ENCODE measurements at places on chromosomes 4 and X.

DNA sequence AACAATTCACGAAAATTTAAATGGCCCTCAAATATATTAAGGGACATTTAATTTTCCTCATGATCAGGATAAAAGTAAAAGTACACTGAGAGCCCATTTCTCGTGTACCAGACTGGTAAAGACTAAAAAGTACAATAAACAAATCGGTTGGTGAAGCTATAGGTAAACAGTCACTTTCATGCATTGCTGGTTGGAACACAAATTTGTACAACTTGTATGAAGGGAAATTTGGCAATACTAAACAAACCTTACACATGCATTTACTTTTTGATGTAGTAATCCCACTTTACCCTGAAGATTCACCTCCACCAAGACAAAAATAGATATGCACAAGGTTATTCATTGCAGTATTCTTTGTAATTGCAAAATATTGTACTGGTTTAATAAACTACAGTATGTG is 31.4 kb upstream of the MBNL3 start:
- DNase-seq = no peak

GRCh38 chr4:107654694-107655093 is 65.3 kb downstream of the PAPSS1 start:
- no peak for DNase-seq

GRCh38 chr4:153318696-153319320 is 25.7 kb upstream of the MND1 start:
- DNase-seq = peak; percentile 82

DNA sequence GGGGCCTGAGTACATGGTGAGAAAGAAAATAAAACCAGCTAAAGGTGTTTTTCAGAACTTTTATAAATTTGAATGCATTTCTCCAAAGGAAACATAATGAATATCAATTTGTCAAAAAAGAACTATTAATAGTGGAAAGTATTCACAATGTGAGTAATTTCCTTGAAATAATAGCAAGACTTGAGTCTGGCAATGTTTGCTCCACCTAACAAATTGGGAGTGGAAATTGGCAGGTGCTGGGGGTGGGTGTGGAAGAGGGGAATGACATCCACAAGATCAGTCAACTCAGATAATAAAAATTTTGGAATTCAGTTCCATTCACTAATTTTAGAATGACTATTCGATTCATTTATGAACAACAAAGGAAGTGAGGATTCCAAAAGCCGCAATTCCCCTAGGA is 884.8 kb upstream of the SLIT2 start:
- DNase-seq = no peak

DNA sequence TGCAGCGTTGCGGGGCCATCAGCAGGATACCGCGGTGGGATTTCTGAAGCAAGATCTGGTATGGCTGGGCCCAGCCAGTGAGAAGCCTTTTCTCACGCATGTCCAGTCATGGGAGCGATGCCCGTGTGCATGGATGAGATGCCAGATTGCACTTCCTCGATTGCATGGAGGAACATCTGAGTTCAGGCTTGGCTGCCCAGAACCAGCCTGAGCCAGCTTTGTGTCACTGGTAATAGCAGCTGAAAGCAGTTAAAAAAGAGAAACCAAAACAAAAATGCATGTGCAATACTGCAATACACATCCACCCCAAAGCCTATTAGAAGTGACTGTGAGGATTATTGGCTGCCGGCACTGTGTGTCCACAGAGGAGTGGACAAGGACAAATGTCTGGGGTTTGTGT is 59.3 kb downstream of the PSAPL1 start:
- peak; percentile 77 for DNase-seq

GRCh38 chr4:115293093-115293462 is 179.7 kb upstream of the NDST4 start:
- DNase-seq = no peak

DNA sequence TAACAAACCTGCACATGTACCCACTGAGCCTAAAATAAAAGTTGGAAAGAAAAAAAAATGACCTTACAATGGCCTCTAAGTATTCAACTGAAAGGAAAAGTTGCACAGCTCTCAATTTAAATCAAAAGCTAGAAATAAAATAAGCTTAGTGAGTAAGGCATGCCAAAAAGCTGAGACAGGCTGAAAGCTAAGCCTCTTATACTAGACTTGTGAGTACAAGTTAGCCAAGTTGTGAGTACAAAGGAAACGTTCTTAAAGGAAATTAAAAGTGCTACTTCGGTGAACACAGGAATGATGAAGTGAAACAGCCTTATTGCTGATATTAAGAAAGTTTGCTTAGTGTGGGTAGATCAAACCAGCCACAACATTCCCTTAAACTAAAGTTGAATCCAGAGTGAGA is 707.9 kb upstream of the PITX2 start:
- peak; percentile 6 for DNase-seq

GRCh38 chr4:152351080-152351479 is 184.8 kb downstream of the FBXW7 start:
- DNase-seq = no peak

- no peak for DNase-seq
Measured at GRCh38 chrX:24703185-24703494, 9.4 kb downstream of the POLA1 start.

GRCh38 chr4:183635741-183636140 is 23.2 kb downstream of the RWDD4 start:
- DNase-seq = no peak

DNA sequence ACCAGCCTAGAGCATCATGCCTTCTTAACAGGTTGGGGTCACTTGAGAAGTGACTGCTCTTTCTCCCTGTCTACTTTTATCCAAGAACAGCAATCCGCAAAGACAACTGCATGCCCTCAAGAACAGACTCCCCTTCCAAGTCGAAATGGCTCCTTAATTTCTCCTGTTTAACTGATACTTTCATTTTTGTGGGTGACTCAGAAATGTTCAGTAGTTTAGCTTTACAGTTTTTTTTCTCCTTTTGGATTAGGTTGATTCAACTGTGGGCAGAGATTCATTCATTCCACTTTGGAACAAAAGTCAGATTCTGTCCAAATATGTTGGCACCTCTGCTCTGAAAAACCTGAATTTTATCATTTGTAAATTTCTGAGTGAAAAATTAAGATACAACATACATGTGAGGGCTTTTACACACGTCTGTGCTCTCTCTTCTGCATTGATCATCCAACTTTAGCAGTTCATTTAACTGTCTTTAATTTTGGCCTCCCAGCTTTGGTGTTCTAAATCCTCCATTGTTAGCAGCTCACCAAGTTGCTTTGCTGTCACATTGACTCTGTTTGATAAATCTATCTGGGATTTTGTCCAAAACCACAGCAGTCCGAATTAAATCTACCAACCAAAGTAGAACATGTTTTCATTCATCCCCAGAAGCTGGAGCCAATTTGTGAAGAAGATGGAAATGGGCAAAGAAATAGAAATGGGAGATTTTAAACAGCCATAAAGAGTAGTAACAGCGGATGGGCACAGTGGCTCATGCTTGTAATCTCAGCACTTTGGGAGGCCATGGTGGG is 50.0 kb downstream of the HOPX start:
- peak; percentile 34 for DNase-seq

GRCh38 chr4:11138964-11139363 is 289.7 kb downstream of the HS3ST1 start:
- no peak for DNase-seq

DNA sequence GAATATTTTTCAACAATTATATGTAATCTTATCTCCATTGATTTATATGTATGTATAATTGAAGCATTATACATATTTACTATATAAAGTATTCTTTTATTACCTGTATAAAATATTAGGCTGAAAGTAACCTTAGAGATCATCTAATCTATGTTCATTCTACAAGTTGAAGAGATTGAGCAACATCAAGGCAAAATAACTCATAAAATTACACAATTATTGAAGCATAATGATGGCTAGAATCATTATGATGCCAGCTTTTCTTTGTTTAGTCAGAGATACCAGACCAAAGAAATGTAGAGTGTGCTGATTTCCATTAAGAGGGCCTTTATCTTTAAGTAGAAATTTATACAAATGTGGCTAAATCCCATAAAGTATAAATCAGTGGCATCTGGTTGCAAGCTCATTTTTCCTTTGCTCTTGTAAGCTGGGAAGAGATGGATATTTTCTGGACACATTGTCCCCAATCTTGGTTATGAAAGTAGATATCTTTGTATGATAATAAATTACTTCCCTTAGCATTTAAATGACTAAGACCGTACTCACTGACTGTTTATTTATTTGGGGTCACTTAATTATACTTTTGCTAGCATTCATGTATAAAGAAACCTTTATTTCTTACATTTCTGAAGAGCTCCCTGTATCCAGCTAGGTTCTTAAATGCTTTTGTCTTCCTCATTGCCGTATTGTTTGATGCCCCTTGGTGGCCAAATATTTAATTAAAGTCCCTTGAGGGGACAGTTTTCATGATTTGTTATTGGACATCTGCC is 339.8 kb downstream of the PCDH7 start:
- no peak for DNase-seq

DNA sequence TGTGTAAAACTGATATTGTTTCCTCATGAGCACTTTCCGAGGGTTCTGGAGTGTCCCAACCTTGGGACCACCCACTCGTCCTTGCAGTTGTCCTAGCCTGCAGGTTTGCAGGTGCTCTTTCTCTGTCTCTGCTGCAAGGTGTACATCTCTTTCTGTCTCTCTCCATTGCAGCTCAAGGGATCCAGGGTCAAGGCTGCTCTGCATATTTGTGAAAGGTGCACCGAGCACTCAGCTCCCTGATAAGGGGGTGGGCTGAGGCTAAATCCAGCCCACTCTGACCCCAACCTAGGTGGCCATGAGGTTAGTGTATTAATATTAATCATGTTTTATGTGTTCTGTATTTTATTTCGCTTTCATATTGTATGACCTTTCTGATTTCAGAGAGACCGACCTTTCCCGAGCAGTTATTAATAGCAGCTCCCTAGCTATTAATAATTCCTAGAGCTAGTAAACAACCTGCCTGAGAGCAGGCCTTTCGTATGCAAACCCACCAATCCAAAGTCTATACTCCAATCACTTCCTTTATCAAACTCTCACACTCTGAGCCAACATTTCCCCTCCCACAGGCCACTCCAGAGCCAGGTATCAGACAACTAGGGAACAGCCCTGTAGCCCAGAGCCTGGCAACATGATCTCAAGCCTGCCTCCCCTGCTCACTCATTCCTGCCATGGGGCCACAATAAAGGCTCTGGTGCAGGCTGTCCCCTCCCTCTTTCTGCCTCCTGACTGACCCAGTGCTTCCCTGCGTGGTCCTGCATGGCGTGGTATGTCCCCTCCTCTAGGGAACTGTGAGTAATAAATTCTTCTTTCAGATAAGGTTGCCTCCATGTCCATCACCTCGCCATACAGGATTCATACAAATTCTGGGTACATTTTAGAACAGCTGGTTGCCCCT is 73.9 kb downstream of the SLC2A9 start:
- no peak for DNase-seq

DNA sequence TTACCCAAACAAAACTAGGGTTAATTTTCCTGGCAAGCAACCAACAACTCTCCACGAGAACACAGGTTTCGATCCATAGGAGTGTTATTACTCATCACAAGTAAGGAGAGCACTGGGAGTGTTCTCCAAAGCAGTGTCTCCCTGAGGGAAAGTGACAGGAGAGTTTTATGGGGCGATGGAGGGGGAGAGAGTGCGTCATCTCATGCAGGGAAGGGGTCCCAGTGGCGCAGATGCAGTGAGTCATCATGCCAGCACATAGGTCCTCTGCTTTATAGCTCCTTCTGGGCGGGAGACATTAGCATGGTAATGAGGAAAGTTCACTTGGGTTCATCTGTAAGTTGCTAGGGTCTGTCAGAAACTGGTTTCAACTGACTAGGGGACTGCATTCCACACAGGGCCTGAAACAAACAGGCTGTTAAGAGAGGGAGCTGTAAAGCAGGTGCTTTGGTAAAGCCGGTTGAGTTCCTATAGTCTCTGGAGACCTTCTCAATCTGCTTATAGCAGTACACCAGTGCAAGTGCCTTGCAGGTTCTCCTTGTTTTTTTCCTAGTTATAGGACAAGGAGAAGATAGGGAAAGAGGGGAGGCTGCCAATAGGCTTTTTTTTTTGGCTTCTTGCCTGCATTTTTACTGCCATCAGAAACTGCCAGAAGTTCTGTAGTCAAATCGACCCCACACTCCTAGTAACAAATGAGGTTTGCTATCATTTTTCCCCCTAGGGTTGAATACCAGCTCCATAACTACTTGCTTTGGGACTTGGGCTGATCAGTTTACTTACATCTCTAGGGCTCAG is 12.8 kb upstream of the BOD1L1 start:
- DNase-seq = no peak

Data from GM03348 (cell line).